Activated T-cell treated with anti-CD3 and anti-CD28 coated beads for 1 hour (primary cell): ENCODE measurements at places on chromosomes 2 and 18.

GRCh38 chr2:38145236-38145635 is 69.3 kb upstream of the CYP1B1 start:
- no peak for DNase-seq

DNA sequence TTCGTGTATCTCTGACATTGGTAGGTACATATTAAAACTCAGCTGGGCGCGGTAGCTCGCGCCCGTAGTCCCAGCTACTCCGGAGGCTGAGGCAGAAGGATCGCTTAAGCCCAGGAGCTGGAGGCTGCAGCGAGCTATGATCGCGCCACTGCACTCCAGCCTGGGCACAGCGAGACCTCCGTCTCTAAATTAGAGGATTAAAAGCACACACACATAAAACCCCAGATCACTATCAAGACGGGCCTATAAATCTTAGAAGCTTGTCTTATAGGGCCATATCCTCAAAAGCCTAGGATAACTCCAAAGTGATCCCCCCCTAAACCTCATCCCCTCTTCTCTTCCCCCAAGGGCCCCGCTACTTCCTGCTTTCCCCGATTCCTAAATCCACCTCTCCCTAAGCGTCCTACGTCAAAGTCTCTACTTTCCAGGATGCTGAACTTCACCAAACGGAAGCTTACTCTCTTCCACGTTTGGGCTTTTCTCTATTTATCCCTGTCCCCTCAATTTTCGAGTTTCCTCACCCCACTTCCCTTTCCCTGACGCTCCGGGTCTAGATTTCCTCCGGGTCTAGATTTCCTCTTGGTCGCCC is 707 bp downstream of the KRCC1 start:
- no peak for DNase-seq

- DNase-seq: no peak
Observed at GRCh38 chr2:32865399-32866068, 81.2 kb upstream of the LTBP1 start.

- no peak for DNase-seq
Observed at GRCh38 chr18:41347057-41347456, 608.0 kb upstream of the PIK3C3 start.

- DNase-seq: no peak
Observed at GRCh38 chr2:152499331-152499816, 164.4 kb downstream of the FMNL2 start.

DNA sequence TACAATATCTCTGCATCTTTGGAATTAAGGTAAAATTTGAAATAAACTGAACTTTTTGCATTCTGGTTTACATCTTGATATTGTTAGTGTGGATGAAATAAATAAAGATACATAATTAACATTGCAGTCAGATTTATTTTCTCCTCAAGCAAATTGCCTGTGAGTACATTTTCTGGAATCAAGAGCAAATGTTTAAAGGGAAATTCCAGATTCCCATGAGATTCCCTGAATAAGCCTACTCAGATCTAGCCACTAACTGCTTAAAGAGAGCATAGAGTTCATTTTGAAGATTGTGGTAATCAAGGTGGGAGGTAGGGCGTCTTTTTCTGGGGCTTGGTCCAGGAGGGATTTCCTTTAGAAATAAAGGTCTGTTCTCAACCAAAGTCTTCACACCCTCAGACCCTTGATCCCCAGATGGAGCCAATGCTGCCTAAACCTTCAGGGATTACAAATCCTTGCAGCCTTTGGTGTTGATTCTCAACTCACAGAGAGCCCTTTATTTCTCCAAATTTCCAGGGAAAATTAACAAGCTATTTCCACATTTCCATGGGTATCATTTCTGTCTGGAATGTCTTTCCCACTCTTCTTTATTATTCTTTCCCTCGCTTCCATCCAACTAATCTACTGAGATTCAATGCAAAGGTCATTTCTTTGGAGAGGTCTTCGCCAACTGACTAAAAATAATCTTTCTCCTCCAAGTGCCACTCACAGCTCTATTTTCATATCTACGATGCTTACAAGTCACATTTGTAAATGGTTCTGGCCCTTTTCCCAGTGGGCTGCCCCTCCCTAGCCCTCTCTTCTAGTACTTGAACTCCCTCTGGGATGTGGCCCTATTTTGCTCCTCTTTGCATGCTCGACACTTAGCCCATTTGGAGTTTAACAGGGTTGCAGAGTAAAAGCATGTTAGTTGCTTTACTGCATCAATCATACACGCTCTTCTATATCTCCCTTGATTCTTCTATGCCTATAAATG is 79.8 kb upstream of the SPATS2L start:
- no peak for DNase-seq

- DNase-seq: no peak
Observed at GRCh38 chr2:215862351-215862771, 151.0 kb downstream of the MREG start.

GRCh38 chr18:43414006-43414405 is 136.7 kb upstream of the SYT4 start:
- DNase-seq: no peak

DNA sequence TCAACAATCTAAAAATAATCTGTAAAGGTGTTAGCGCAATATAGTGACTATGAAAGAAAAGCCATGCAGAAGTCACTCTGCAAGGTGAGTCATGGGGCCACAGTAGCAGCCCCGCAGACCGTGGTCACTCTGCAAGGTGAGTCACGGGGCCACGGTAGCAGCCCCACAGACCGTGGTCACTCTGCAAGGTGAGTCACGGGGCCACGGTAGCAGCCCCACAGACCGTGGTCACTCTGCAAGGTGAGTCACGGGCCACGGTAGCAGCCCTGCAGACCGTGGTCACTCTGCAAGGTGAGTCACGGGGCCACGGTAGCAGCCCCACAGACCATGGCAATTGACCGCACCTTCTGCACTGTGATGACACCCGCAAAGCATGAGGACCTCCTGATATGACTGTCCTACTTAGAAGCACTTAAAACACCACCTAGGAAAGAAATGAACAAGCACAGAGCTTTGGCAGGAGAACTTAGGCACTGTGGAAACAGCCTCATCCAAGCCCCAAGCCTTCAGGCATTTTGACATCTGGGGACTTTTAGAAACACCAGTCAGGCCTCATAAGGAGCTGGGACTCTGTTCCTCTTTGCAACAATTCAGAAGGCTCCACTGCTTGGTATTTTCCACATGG is 70.1 kb downstream of the LDLRAD4 start:
- DNase-seq: no peak

DNA sequence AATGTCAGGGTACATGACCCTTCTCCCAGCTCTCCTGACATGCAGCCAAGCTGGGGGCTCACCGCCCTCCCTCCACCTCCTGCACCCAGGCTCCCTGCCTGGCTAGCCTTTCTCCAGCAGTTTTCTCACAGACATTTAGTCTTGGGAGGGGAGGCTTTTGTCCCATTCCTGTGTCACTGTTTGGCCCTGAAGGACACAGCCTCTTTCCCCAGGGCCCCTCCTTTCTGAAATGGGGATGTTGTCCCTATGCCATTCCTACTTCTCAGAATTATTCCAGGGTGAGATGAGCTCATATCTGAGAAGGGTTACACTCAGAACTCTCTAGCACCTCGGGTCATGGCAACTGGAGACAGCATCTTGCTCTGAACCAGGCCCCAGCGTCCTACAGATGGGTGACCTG is 47.3 kb upstream of the MRPL33 start:
- no peak for DNase-seq

DNA sequence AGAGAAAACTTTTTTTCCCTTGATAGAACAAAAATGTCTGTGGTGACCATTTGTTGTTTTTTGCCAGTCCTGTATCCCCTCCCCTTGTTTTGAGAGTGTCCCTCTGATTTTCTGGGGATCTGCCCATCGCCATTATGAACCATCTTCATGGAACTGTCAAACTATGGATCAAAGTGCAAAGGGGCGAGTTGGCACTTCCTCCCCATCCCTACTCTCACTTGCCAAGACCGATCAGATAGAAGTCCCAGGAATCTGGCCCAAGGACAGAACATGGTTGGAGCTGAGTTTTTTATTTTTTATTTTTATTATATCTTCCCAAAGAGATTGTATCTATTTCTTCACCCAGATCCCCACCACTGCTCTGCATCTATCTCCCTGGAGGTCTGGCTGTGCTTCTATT is 221.4 kb downstream of the IKZF2 start:
- DNase-seq: no peak

DNA sequence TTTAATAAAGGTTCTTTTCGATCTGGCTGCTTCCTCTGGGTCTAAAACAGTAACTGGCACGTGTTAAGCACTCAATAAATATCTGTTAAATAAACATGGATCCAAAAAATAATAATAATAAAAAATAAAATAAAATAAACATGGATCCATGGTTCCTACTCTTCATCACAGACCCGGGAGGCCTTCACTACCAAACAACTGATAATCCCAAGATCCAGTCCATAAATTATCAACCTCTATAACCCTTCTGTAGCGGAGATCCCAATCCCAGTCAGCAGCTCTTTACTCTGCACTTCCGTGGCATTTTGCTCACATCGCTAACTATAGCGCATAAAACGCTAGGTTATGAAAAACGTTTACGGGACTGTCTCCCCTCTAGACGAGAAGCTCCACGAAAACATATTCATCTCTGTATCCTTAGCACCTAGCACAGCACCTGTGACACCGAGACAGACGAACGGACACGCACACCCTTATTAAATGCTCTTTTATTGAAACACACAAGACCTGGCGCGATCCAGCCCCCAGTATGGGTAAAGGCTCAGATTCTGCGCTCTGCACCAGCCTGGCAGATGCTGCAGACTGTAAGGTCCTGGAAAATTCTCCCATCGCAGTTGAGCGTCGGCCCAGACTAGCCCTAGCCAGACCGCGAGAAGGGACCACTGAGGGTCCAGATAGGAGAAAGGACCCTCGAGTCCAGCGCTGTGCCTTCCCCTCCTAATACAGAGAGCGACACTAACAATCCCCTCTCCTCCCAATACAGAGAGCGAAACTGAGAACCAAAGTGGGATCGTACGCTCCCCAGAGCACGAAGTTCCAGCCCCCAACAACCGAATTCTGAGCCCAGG is 770 bp downstream of the NBAS start:
- DNase-seq: peak; percentile 11

DNA sequence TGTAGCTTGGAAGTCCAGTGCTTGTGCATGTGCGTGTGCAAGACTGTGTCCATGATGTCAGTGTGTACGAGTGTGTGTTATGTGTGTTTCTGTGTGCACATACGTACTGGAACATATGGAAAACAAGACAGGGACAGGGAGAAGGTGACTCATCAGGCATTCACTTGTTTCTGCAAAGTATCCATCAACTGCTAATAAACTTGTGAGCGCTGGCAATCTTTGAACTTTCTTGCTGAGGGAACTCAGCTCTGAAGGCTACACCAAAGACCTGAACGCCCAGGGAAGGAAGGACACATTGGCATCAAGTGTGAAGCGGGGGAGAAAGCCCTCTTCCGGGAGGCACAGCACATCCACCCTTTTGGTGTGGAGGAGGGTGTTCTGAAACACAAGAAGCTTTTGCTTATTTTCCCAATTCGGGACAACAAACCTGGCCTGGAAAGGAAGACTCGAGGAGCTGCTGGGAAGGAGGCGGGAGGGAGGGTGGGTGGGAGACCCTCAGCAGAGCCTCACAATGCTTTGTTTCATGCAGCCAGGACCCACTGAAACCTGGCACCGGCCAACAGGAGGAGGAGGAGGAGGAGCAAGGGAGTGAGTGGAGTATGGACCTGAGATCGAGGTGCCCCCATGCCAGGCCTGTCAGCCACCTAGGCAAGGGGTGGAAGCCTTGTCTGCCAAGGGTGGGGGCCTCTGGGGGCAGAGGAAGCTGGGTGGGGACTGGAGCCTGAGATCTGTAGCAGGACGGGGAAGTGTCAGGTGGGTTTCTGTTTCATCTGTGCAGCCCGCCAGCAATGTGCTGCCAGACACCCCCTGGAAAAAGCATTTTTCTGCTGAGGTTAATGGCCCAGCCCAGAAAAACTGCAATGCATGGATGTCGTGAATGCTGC is 26.8 kb downstream of the SMAD7 start:
- no peak for DNase-seq

GRCh38 chr18:77052297-77052982 is 80.1 kb downstream of the MBP start:
- DNase-seq: no peak

DNA sequence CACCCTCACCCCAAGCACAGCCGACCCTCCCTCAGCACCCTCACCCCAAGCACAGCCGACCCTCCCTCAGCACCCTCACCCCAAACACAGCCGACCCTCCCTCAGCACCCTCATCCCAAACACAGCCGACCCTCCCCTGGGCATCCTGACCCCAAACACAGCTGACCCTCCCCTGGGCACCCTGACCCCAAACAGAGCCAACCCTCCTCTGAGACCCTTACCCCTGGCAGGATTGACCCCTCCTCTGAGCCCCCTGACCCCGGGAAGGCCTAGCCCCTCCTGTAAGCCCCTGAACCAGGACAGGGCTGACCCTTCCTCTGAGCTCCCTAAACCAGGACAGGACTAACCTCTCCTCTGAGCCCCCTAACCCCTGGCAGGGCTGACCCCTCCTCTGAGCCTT is 84.4 kb upstream of the RAB6C start:
- no peak for DNase-seq

DNA sequence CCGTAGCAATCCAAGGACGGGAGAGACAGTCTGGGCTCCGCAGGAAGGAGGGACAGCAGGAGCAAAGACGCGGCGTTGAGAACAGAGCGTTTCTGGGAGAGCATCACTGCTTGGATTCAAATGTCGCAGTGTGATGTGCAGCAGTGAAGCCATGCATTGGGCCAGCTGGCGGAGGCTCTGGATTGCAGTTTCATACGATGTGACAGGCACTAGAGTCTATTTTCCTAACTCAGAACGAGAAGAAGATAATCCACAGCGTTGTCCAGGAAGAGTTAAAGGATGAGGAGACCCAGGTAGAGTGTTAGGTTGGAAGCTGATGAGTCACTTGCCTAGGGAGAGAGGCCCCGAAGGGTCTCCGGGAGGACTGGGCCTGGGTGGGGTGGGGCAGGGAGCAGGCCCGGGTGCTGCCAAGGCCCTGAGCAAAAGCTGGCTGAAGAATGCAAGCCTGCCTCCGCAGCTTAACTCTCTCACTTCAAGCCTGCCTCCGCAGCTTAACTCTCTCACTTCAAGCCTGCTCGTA is 17.7 kb upstream of the SEMA4C start:
- DNase-seq: no peak

DNA sequence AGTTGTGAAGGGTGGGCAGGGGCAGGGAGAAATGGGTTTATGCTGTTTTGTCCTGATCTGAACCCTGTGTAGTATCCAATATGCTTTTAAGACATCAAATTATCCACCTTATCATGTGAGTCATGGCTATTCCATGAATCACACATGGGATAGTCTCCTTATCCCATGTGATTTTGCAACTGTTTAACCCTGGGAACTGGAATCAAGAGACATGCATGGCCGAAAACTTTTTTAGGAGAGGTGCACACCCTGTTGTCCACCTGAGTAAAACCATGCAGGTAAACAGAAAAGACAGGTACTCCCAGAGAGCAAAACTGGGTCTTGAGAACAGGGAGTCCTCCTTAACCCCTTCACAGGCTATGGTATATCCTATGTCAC is 490.6 kb upstream of the HS6ST1 start:
- no peak for DNase-seq
